Left ventricle myocardium inferior (tissue), 1 donor: ENCODE measurements at places on chromosomes 11 and 22.

DNA sequence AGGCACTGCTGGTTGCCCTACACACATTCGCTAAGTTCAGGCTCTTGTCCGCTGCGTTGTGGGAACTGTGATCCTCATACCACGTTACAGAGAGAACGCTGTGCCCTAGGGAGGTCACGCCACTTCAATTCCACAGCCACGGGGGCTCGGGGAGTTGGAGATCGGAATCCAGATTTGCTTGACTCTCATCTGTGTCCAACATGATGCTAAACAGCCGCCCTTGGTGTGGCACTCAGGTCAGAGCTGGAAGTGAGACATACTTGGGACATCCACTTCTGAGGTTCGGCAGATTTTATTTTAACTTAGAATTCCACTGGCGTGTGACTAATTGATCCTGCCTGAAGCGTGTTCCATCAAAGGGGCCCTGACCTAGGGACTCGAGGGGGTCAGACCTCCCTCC is 41.7 kb downstream of the RIBC2 start:
- DNase-seq, result no peak

GRCh38 chr11:25211635-25212254 is 714.9 kb downstream of the LUZP2 start:
- DNase-seq, result no peak

DNA sequence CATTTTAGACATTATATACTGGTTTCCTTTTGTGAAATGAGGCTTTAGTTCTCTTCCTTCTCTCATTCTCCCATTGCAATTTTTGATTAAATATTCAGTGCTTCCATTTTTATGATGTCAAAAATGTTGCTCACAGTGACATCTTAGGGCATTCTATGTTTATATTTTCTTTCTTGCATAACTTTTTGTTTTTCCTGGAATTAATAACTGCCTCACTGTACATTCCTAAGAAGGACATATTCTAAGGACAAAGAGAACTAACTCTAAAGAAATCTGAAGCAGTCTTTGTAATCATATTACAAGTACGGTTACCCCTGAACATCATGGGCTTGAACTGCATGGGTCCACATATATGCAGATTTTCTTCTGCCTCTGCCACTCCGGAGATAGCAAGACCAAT is 25.8 kb upstream of the P2RY6 start:
- no peak for DNase-seq

- DNase-seq, result no peak
Observed at GRCh38 chr22:30841273-30841672, 127.3 kb downstream of the MORC2 start.

DNA sequence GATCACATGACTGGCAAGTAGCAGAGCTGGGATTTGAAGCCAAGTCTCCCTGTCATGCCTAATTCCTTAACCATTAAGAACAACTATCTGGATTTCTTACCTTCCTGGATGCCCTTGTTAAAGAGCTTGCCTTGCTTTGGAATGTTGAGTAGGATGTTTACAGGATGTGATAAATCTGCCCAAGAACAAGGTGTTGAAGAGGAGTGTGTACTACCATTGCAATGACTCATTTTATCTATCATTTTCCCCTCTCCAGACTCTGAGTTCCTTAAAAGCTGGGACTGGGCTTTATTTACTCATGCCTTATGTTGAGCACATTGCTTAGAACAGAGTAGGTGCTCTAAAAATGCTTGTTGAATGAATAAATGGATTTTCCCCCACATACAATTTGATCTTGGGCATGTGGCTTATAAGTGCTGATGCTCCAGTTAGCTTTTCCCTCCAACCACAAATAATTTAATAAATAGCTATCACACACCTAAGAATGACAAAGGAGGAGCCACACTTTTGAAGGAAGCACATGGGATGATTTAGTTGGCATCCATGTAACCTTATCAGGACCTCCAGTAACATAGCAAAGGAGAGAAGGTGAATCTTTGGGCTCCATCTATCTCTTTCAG is 268.6 kb upstream of the SESN3 start:
- DNase-seq, result no peak

- no peak for DNase-seq
Observed at GRCh38 chr22:50119768-50120251, 30.0 kb downstream of the MOV10L1 start.

GRCh38 chr11:94144216-94144615 is 15.6 kb downstream of the PANX1 start:
- no peak for DNase-seq

DNA sequence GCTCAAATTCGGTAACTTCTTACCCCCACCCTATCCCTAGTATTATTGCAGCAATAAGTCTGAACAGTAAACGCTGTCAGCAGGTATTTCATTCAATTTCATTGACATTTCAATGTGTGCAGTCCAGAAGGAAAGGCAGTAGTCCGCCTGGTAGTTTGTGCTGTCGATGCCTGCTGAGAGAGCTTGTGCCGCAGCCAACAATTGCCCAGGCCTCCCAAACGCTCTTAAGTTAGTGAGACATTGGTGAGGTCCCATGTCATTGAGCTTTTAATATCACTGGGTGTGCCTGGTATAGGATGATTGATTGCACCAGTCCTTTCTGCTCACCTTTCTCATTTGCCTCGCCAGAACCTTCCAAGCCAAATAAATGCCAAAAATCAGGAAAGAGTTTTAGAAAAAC is 28.1 kb downstream of the ALKBH3 start:
- no peak for DNase-seq
